Daoy (cell line): ENCODE measurements at places on chromosomes 1 and 21.

GRCh38 chr1:94907136-94907535 is 19.8 kb downstream of the CNN3 start:
- DNase-seq = no peak

GRCh38 chr1:3231826-3232225 is 162.8 kb downstream of the PRDM16 start:
- no peak for DNase-seq

- peak; percentile 82 for DNase-seq
Measured at GRCh38 chr1:46948629-46949416, 7.5 kb upstream of the CYP4A11 start.

GRCh38 chr1:65820983-65821382 is 28.3 kb downstream of the PDE4B start:
- DNase-seq = peak; percentile 83

DNA sequence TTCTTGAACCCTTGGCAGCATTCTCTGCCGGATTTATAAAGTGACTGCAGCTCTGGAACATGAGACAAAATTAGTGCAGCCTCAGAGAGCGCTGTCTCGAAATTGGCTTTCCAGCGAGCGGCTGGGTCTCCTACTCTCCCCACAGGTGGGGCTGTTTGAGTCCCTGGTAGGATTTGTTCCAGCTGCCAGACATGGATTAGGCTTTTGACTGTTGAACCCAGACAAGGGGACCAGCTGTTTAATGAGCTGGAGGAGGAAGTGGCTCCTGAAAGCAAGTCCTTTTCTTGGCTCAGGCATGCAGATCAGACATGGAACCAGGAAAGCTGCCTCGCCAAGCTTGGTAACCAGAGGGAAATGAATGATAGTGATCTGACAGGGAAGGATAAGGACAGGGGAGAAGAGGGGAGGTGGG is 69.6 kb downstream of the UBIAD1 start:
- no peak for DNase-seq

GRCh38 chr1:63322114-63322943 is at the start of gene FOXD3:
Gene FOXD3, plus strand, starts transcription at chr1:63322567. Its CDS starts 492 bp downstream, at chr1:63323059.
- peak; percentile 84 for DNase-seq

DNA sequence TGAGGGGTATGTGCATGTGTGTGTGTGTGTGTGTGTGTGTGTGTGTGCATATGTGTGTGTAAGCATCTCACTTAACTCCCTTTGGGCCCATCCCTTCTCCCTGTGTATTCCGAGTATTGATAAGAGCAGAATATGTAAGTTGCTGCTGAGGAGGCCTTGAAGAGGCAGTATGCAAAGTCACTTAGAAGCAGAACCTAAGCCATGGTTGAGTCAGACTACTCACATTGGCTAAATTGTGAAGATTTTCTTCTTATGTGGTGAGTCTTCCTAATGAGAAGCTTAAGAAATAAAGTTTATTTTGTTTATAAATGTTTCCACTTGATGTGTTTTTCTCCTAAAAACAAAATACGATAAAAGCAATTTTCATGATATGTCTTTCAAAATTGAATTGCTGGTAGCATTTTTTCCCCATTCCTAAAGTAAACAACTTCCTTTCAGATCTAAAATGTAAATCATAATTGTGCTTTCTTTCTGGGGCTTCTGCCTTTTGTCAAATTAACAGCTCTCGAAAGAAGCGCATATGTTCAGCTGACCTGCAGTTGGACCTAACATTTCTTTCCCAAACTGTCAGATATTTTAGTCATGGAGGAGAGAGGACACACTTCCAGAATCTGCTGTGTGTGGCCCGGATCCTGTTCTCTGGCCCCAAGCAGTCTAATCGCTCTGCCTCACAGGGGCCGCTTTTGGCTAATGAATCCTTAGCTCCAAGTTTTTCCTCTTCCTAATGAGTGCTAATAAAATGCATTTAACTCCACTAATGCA is 284.0 kb downstream of the DUSP10 start:
- no peak for DNase-seq

DNA sequence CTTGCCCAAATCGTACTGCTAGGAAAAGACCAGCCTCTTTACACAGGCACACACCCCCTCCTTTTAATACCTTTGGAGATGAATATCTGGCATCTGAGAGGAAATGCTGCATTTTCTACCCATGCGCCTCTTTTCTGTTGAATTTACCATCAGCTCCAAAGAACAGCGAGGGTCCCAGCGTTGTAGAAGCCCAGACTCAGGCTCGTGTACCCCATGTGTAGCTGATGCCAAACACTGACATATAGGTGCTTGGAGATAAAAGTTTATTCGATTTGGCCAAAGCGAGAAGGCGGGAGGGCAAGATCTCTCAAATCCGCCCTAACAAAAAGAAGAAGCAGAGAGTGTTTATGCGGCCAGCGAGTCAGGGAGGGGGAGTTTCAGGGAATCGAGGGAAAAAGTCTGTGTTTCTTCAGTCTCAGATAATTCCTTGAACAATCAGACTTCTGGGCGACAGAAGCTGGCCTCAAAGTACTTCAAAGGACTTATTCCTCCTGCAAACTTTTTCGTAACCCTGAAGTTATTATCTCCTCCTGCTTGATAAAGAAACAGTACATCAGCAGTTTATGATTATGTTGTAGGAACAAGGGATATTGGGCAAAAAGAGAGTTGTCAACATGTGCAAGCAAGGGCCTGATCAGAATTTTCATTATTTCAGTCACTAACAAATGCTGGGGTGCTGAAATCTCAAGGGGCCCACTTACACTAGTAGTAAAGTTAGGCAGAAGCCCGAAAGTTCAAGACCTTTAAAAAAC is 642 bp upstream of the CREG1 start:
- no peak for DNase-seq

DNA sequence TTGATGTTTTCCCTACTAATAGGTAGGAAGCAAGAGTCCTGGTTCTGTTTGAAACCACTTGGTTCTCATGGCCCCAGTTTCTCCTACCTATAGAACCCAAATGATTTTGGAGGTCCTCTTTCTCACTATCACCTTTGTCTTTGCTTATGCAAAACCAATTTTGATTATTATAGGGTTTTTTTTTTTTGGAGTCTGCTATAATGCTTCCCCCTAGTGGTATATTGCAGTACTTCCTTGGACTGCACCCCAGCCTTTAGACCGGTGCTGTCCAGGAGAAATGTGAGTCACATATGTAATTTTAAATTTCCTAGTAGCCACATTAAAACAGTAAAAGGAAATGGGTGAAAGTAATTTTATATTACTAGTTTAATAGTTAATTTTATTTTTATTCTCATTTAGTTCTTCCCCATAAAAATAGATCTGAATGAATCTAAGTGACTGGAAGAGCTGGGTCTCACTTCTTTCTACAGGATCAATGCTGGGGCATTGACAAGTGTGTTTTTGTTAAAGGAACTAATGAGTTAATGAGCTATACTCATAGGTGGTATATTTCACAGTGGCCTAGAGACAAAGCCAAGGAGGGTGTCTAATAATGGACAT is 10.6 kb downstream of the FCMR start:
- peak; percentile 54 for DNase-seq

DNA sequence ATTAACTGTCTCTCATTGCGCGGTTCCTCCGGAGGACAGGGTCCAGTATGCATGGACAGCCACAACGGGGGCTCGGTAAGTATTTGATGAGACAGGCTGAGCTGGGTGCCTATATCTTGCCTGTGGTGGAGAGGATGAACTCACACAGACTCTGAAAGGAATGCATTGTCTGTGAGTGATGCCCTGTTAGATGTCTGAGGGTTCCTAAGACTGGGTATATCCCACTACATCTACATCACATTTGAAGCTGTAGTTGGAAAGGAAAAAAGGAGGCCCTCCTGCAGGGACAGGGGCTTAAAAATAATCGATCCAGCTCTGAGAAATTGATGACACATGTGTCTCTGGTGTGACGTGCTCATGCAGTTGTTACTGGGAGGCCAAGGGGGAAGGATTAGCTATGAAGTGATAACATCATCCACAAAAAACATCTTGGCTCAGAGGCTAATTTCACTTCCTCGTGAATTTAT is 1.9 kb downstream of the ADARB1 start:
- DNase-seq = no peak

DNA sequence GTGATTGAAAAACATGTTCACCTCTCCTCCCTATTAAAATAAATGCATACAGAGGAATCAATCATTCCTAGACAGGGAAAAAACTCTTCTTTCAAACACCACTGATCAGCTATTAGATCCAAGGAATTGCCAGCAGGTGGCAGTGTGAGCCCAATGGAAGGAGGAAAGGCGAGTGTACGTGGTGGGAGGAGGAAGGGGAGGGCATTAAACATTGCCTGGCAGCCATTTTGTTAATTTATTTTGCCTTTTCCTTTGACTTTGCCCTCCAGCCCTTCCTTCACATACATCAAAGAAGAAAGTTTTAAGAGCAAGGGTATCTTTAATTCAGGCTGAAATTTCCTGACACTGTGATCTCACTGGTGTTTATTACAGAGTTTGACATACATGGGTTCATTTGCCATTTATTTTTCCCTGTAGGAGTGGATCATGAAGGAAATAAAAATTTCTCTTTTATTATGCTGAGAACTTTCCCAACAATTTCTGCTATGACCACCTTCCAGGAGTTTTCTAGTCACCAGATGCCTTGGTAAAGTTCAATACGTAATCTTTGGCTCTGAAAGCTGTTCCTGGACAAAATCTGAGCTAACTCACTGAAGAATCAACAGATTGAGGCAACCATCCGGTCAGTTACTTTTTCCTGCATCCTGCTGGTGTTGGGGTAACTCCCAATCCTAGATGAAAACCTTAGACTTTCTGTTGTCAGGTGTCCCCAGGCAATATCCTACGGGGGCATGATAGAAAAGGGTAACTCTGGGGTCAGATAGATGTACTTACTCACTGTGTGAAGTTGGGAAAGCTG is 1.9 kb upstream of the GNAI3 start:
- peak; percentile 96 for DNase-seq

DNA sequence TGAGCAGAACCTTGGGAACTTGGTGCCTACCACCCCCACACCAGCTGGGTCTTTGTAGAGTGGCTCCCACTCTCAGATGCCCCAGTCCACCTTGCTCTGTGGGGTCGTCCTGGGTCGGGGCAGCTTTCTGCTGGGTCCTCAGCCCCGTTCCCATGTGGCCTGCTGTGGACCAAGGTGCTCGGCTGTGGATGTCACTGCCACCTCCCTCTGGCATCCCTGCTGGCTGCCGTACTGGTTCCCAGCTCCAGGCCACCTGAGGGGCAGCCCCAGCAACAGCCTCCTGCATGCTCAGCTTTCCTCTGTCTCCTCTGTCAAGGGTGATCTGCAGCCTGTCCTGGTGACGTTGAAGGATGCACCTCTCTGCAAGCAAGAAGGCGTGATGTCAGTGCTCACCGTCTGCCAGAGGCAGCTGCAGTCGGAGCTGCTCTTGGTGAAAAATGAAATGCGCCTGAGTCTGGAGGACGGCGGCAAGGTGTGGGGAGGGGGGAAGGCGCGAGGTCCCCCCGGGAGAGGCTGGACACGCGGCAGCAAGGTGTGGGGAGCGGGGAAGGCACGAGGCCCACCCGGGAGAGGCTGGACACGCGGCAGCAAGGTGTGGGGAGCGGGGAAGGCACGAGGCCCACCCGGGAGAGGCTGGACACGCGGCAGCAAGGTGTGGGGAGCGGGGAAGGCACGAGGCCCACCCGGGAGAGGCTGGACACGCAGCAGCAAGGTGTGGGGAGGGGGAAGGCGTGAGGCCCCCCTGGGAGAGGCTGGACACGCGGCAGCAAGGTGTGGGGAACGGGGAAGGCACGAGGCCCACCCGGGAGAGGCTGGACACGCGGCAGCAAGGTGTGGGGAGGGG is 45.9 kb upstream of the DIP2A start:
- DNase-seq = no peak

DNA sequence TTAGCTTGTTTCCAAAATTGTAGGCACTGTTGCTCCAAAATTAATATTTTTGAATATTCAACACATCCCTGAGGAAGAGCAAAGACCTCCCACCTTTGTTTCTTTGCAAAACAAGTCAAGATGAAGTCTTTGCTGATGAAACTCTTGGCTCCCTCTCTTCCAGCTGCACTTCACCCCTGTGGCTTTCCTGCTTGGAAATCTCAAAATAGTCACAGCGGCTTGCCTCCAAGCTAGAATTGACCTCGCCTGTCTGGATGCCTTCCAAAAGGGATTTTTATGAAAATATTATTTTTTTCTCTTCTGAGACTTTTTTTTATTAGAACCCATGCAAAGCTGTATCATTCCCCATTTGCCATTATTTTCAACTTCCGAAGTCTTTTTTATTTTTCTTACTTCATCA is 71.1 kb upstream of the MROH9 start:
- DNase-seq = no peak

DNA sequence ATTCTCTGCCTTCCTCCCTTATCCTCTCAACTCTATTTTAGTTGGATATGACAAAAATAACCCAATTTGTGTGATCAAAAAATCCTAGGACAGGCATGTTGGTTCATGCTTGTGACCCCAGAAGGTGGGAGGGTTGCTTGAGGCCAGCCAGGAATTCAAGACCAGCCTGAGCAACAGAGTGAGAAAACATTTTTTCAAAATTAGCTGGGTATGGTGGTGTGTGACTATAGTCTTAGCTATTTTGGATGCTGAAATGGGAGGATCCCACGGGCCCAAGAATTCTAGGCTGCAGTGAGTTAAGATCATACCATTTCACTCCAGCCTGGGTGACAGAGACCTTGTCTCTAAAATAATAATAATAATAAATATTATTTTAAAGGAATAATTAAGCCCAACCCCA is 1383.1 kb upstream of the ADGRL2 start:
- no peak for DNase-seq

GRCh38 chr1:84122780-84123382 is 21.2 kb upstream of the PRKACB start:
- DNase-seq = peak; percentile 62

GRCh38 chr1:202802998-202803932 is 5.0 kb downstream of the KDM5B start:
- peak; percentile 52 for DNase-seq

- no peak for DNase-seq
Measured at GRCh38 chr1:176696109-176696508, 233.1 kb downstream of the PAPPA2 start.

- no peak for DNase-seq
Measured at GRCh38 chr1:50095716-50096115, 13.0 kb upstream of the ELAVL4 start.

GRCh38 chr1:211378844-211379243 is 52.2 kb downstream of the TRAF5 start:
- DNase-seq = peak; percentile 55

DNA sequence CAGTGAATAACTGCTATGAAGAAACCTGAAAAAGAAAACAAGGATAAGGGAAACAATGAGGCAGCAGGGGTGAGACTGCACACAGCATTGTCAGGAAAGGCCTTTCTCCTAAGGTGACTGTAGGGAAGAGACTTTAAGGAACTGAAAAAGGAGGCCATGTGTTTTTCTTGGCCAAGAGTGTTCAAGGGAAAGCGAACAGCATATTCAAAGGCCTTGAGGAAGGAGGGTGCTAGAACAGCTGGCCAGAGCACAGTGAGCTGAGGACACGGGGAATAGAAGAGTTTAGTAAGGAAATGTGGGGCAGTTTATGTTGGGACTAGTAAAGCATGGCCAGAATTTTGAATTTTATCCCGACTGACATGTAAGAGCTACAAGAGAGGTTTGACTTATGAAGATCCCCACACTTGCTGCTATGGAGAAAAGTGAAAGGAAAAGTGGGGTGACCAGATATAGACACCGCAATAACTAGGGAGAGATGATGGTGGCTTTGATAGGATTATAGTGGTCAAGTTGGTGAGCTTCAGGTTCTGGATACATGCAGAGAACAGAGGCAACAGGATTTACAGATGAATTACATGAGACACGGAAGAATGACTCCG is 1.4 kb downstream of the RWDD2B start:
- DNase-seq = no peak

- DNase-seq = no peak
Measured at GRCh38 chr1:31734582-31735107, 29.5 kb downstream of the ADGRB2 start.
